Cardiac fibroblast (primary cell): ENCODE measurements at places on chromosomes 5 and 9.

GRCh38 chr5:57117596-57117995 is 56.3 kb upstream of the GPBP1 start:
- DNase-seq, result peak; percentile 15

GRCh38 chr5:178334861-178335260 is 102.3 kb upstream of the PHYKPL start:
- DNase-seq, result no peak

DNA sequence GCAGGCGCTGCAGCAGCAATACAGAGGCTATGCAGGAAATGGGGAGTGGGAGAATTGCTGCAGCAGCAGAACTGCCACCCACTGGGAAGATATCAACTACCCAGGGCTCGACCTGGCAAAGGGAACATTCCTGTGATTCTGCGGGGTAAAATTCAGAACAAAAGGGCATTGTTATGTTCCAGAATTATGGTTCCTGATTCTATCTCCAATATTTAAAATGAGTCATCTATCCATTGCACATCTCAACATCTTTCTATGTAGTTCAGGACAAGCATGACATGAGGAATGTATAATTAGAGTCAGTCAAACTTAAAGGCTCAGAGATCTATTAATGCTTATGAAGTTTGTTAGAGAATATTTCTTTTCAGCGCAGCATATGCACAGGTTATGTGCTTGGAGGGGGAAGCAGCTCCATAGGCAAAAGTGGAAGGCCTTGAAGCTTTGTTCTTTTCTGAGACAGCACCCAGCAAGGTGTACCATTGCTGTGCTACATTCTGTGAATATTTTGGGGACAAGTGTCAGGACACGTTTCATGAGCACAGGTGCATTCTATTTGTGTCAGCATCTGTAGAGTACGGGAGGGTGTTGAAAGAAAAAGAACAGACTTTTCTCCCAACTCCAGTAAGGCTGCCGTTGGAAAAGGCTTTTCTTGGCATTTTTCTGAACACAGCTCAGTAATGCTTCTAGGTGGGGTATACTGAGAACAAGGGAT is 395.6 kb upstream of the MPDZ start:
- no peak for DNase-seq

DNA sequence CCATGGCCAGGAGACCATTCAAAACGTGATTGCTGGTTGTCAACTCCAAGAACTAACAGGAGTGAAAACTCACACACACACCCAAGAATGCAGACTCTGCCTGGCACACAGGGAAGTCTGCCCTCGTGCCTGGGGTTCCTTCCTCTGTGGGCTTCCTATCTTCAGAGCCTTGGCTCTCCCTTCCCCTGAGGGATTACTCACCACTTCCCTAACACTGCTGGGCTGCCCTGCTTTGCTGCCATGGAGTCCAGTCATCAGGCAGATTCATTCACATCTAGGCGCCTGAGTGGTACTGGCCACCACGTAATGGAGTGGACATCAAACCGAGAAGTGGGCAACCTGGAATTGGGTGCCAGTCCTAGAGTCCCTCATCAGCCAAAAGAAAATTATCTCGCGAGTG is 76.4 kb upstream of the PRSS3 start:
- peak; percentile 45 for DNase-seq

DNA sequence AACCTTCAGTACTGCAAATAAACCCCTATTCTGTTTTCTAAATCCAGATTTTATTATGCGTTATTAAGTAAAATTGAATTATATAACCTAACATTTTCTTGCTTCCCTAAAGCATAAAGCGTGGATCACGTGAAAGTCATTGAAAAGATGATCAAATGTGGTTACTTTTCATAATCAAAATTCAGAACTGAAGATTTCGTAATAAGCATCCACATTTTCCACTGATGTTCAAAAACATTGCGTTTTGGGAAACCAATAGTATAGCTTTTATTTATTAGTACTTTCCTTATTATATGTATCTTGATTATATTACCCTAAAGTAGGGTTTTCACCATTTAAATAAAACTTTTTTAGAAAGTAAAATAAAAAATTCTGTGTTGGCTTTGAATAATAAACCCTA is 1.8 kb downstream of the SLF1 start:
- no peak for DNase-seq

GRCh38 chr5:78808380-78808779 is 159.8 kb upstream of the LHFPL2 start:
- peak; percentile 45 for DNase-seq

DNA sequence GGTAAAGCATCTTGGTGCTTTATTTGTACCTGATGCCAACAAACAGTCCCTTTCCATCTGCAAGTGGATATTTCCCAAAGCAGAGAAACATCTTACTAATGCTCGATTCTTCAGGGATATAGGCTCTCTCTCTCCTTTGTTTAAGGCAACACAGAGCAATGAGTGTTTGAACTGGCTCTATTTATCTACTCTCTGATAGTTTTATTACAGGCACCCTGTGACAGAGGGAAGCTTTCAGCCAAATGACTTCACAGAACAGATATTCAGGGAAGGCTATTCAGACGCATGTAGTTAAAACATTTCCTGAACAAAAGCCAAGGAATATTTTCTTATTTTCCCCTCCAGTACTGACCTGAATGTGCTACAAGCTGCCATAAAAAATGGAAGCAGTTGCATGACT is 141.8 kb downstream of the YIPF5 start:
- peak; percentile 90 for DNase-seq

GRCh38 chr5:5810461-5810860 is 388.0 kb downstream of the ICE1 start:
- DNase-seq, result no peak
